ENCODE measurements at places on chromosomes 1 and 21.
A peak's percentile ranks its signal among the peaks of the same experiment; 100 is the strongest.

- DNase-seq, result no peak
These were observed 55.8 kb downstream of the SLC9A1 start for GRCh38 chr1:27099135-27099586.

DNA sequence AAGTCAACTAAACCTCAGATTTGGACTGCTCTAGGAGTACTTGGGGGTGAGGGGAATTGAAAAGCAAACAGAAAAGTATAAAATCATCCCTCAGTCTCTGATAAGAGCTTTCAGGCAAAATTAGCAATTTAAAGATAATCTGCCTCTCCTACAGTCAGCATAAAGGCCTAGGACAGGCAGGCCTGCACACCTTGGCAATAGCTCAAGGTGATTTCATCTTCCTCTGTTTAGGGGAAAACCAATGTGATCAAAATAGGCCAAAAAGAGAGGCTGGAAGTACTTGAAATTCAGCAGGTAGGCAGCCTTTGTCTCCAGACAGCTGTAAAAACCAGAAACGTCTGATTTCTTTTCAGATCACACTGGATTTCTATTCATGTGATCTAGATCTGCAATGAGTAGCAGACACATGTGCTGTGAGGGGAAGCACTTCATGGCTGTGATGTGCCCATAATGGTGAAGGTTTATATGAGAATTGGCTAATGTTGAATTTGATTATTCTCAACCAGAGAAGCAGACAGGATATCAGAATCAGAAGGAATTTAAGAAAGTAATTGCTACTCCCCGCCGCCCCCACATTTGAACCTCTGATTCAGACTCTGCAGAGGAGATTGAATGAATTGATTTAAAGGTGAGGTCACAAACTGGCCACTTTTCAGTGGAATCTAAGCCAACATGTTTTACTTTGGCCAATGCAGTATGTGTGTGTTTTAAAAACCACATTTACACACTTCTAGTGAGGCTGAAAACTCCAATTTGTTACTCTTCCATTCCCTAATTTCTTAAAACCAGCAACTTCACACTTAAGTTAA, 45.8 kb upstream of the DNASE2B start:
- no peak for DNase-seq

DNA sequence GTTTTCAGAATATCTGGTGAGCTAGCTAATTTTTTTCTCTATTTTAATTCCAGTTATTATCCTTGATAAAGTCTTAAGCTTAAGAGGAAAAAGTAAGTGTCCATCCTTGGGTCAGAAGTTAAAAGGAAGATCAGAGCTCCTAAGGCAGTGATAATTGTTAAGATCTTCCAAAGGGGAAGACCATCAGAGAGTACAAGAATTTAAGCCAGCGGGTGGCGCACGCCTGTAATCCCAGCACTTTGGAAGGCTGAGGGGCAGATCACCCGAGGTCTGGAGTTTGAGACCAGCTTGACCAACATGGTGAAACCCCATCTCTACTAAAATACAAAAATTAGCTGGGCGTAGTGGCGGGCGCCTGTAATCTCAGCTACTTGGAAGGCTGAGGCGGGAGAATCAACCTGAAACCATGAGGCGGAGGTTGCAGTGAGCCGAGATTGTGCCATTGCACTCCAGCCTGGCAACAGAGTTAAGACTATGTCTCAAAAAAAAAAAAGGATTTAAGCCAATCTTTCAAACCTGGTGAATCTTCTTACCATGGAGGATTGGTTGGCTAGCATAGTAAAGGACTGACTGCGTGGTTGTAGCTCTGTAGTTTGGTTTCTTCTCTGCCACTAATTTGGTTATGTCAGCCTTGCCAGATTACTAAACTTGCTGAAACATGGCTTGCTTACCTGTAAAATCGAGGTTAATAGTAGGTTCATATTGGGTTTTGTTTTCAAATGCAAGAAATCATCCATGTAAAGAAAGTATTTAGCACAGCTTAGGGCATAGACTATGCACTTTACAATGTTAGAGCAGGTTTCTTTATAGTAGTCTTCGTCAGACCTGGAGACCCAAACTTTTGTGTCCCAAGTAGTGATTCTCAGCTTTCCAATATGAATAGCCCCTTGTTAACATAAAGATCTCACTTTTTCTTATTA, 15.9 kb downstream of the AKIRIN1 start:
- DNase-seq, result no peak

DNA sequence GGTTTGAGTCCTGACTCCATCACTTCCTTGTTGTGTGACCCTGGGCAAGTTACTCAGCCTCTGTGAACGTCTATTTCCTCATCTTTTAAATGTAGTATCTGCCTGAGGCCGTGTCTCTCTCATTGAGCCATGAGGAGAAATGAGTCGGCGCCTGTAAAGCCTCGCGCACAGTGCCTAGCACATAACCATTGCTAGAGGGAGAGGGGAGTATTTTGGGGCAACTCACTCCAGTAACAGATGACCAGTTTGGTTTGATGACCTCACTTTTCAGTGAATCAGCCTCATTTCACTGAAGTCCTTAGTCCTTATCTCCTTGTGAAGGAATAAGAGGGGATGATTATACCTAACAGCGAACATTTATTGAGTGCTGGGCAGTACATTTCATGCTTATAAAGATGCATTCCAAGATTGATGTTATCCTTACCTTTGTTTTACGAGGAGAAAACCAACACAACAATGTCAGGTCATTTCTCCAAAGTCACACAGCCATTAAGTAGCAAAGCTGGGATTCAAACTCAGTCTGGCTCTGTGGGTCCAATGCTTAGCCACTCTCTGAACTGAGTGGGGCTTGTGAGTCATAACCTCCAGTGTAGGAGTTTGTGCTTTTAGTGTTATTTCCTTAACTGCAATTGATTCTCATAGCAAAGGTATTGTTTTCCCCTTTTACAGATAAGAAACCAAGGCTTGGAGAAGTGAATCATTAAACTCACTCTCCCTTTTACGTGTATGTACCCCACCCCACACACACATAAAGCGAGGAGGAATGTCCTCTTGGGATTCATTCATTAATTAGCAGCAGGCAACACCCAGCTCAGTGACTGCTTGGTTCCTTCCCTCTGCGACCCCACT, 25.9 kb downstream of the KCNC4 start:
- peak; percentile 84 for DNase-seq

GRCh38 chr1:239617259-239617658, 230.9 kb downstream of the CHRM3 start:
- DNase-seq, result no peak

DNA sequence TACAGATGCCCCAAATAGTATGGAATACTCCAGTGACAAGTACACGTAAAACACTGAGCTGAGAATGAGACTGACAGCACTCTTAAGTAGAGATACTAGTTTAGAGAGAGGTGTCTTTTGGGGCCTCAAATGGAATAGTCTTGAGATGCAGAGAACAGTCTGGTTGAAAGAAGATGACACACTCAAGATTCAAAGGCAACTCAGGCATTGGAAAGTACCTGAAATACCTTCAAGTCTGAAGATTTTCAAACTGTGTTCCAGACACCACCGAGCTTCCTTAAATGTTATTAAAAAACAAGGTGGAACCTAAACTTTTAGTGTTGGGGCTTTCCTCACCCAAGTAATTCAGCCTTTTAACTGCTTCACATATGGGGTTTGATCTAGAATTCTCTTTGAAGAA, 437.7 kb downstream of the OMA1 start:
- no peak for DNase-seq

- DNase-seq, result no peak
These were observed 73.6 kb upstream of the SLC45A1 start for GRCh38 chr1:8244304-8244703.

DNA sequence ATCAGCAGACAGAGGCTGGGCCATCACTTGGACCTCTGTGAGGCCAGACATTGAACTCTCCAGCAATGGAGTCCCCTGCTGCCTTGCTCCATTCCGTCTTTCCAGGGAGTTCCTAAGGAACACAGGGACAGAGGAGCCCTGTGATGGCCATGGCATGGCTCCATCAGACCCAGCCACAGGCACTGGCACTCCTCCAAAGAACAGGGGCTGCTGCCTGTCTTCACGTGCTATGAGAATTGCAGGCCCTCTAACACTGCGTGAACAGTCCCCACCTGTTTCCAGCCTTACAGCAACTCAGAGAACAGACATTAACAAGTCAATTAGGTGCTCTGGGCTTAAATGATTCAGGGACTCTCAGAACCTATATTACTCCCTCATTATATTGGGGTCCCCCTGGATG, 140.8 kb downstream of the ASTN1 start:
- no peak for DNase-seq

- peak; percentile 34 for DNase-seq
These were observed 2.8 kb upstream of the CD1D start for GRCh38 chr1:158177700-158178450.

- no peak for DNase-seq
These were observed 1037.2 kb downstream of the ADGRL2 start for GRCh38 chr1:82837766-82838465.

- DNase-seq, result peak; percentile 91
These were observed 8.5 kb downstream of the SH3BGRL3 start for GRCh38 chr1:26288311-26288941.

DNA sequence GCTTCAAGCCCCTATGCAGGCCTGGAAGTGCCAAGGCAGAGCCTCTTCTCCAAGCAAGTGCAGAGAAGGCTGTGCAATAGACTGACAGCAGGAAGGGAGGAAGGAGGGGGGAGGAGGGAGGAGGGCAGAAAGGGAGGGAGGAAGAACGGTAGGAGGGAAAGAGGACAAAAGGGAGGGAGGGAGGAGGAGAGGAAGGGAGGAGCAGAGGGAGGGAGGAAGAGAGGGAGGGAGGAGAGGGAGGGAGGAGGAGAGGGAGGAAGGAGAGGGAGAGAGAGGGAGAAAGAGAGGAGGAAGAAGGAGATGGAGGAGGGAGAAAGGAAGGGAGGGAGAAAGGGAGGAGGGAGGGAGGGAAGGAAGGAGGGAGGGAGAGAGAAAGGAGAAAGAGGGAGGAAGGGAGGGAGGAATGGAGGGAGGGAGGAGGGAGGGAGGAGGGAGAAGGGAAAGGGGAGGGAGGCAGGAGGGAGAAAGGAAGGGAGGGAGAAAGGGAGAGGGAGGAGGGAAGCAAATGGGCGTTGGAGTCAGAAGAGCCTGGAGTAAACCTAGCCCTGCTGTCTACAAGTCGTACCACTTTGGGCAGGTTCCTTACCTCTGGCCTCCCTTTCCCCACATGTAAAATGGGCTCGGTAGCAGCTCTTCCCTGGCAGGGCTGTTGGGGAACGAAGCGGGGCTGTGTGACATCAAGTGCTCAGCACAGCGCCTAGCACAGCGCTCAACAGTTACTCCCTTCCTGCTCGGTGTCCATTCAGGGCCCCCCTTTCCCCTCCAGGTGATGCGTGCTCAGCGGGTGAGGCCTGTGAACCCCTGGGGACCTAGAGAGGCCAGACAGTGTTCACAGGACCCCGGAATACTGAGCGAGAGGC, 244.6 kb downstream of the NPHP4 start:
- no peak for DNase-seq

GRCh38 chr1:97158691-97159096, 437.1 kb downstream of the PTBP2 start:
- DNase-seq, result no peak

All from activated naive CD4-positive, alpha-beta T cell treated with anti-CD3 and anti-CD28 coated beads for 36 hours (primary cell).